ENCODE measurements at places on chromosomes 16 and 17.

GRCh38 chr16:12153662-12154061, 177.1 kb downstream of the SNX29 start:
- DNase-seq: no peak

GRCh38 chr17:43444223-43445008, 39.4 kb upstream of the DHX8 start:
- DNase-seq: no peak

- no peak for DNase-seq
Observed at GRCh38 chr16:21206550-21206949, 4.8 kb downstream of the ZP2 start.

DNA sequence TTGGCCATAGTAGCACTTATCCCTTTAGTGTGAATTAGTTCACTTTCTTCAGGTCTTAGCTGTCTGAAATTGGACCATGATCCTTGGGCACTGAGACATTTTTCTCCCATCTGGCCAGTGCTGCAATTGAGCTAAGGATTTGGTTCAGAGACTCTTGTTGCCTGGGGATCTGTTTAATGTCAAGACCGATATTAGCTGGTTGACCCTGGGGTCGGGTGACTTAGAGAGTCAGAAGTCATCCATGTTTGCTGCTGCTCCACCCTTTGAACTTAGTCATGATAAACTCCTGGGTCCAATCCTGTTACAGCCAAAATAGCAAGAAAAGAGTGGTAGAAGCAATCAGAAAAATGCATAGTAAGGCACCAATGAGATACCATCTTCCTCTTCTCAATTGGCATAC, 45.8 kb upstream of the TOX3 start:
- DNase-seq: no peak

DNA sequence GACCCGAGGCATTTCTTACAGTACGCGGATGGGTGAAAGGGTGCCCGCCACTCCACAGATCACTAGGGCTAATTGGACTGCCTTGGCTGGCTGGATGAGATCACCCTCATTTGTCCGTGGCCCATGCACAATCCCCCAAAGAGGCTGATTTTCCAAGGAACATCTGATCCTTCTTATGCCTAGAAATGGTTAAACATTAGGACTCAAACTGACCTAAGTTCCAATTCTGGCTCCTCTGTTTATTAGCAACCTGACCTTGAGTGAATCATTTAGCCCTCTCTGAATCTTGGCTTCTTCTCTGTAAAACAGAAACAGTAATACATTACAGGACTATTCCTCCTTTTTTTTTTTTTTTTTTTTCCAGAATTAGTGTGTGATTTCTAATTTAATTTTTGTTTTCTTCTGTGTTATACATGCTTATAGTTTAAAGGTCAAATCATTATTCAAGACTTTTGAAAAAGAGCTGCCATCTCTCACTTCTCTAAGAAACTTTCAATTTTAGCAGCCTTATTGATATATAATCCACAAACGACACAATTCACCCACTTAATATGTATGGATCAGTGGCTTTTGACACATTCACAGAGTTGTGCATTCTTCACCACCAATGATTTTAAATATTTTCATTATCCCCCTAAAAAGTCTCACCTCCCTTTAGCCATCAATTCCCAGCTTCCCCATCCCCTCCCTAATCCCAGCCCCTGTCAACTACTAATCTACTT, 45.4 kb upstream of the TMEM132E start:
- DNase-seq: no peak

GRCh38 chr17:55069983-55070529, 101.5 kb downstream of the STXBP4 start:
- no peak for DNase-seq

GRCh38 chr17:79137789-79138165, 63.2 kb downstream of the ENGASE start:
- no peak for DNase-seq

- DNase-seq: no peak
Observed at GRCh38 chr16:82298472-82298871, 128.4 kb upstream of the MPHOSPH6 start.

Measured in central memory CD8-positive, alpha-beta T cell (primary cell).